ENCODE measurements at places on chromosomes 5 and 9.
A peak's percentile ranks its signal among the peaks of the same experiment; 100 is the strongest.

GRCh38 chr5:143213851-143214363, 189.6 kb downstream of the NR3C1 start:
- peak; percentile 69 for DNase-seq

DNA sequence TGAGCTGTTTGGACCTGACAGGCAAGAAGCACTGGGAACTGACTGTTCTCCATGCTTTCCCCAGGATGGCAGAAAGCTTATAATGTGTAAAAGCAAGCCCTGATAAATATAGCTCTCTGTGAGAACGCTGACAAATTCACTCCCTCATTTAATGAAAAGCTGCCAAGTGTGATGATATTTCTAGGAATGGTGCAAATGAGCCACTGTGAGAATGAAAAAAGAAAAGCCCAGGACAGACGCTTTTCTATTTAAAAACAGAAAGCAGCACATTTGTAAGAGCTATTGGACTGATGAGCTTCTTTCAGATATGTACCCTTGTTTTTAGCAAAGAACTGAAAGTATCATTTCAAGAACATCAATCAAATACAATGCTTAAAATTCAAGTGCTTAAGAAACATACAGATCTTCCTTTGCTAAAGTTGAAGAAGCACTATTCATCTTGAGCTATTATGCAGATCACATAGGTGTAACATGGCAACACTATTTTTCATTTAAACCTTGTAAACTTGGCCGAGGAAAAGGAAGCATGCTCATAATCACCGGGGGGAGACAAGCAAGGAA, 842.6 kb upstream of the ACO1 start:
- peak; percentile 65 for DNase-seq

DNA sequence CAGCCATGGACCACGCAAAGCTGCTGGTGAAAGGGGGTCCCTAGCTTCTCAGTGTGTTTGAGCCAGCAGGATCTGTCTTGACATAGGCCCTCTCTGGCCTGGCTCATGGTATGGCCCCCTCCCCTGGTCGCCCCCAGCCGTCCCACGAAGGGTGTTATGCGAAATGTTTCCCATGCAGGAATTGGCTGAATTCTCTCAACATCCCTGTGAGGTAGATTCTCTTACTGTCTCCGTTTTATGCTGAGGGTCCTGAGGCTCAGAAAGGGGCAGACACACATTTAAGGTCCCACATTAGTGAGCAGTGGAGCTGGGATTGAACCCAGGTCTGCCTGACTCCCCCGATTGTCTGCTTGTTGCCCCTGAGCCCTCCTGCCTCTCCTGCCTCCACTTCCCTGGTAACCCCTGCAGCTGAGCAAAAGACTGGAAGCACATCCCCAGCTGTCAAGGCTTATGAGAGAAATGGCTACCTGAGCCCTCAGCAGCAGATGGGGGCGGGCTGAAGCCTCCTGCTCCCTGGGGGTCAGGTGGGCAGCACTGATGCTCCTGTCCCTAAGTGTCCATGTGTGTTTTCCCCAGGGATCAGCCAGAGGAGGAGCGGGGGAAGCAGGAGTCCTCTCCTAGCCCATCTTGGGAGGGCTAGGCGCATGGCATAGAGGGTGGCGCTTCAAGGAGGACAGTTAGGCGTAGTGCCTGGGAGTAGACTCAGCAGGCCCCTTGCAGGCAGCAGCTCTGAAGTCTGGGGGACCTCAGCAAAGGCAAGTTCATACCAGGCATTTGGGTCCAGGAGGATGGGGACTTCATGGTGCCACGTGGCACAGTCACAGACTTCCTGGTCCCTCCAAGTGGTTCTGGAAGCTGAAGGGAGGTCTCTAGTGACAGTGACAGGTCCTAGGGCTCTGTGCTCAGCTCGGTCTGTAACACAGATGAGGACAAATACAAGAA, 49.0 kb upstream of the GARNL3 start:
- DNase-seq: no peak

DNA sequence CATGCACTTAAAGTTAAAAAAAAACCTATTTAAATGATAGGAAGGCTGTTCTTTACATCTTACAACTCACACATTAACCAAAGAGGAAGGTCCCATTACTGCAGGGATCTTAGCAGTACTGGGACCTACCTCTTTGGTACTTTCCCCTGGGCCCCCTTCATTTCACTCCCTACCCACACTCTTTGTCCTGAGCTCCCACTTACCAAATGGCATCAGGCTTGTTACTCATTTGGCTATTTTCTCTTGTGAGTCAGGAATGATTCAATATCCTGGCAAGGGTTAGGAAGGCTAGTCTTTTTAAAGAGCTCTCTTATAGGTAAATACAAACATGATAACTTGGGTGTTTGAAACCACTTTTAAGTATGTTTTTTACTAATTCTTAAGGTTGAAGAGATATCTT, 117.4 kb upstream of the ELL2 start:
- DNase-seq: peak; percentile 89

DNA sequence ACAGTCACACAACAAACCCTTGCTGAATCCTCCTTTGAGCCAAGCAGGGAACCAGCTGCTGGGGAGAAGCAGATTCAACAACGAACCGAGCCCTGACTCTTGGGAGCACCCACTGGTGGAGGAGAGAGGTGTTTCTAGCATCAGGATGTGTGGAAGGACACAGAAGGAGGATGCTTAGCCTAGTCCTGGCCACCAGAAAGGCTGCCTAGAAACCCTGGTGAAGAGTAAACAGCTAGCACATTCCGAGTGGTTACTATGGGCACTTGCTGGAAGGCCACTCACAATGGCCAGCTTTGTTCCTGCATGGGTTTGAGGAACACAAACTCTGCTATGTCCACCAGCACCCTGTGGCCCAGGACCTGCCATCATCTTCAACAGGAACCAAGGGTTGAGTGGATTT, 1.8 kb downstream of the TIFAB start:
- DNase-seq: no peak

GRCh38 chr9:16726718-16727451, 143.6 kb downstream of the BNC2 start:
- DNase-seq: peak; percentile 94

GRCh38 chr9:134678206-134678605, 36.6 kb downstream of the COL5A1 start:
- DNase-seq: no peak

DNA sequence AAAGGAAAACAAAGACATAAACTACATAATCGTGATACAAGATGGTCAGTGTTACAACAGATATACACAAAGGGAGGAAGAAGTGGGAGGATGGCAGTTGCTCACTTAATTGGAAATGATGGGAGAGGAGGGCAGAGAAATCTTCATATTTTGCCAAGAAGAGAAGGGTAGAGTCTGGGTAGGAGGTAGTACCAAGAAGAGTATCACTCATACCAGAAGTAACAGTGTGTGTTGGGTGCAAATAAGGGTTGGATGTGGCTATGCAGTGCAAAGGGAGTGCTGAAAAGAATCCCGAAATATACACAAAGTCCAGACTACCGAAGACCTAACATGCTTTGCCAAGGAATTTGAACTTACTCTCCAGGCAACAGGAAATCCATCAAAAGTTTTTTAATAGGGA, 41.0 kb downstream of the ERMP1 start:
- no peak for DNase-seq

DNA sequence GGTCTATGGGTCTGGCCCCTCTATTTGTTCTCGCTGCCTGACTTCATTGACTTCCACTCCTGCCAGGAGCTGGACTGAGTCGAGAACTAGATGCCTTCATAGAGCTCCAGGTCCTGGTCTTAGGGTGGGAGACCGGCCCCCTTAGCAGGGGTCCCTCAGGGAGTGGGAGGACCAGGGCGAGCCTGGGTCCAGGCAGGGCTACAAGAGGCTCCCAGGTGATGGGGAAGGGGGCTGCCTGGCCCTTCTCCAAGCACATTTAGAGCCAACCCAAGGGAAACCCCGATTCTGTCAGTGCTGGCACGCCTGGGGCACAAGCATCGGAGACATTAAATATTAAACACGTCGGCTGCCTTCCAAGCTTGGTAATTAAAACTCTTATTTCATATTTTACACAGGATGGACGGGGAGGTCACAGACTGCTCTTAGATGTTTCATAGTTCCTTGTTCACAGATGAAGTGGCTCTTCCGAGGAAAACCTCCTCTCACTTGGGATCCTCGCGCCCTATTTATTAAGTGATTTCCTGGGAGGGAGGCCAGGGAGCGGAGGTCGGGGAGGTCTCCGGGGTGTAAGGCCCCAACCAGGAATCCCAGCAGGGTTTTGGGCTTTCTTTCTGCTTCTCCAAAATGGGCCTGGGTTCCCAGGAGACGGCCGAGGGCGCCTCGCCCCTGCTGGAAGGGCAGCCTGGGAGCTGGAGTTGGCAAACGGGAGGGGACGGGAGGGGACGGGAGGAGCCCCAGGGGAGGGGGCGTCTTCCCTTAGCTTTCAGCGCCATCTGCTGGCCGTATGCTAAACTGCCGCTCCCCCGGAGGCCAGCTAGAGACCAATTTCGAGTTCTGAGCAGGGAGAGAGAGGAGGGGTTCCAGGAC, 23.4 kb upstream of the ZBTB43 start:
- DNase-seq: peak; percentile 74

GRCh38 chr9:109481856-109482255, 16.3 kb downstream of the PTPN3 start:
- DNase-seq: no peak

All from choroid plexus epithelial cell (primary cell).